Bone marrow (tissue), 2 donors: ENCODE measurements at places on chromosomes 7 and 10.

DNA sequence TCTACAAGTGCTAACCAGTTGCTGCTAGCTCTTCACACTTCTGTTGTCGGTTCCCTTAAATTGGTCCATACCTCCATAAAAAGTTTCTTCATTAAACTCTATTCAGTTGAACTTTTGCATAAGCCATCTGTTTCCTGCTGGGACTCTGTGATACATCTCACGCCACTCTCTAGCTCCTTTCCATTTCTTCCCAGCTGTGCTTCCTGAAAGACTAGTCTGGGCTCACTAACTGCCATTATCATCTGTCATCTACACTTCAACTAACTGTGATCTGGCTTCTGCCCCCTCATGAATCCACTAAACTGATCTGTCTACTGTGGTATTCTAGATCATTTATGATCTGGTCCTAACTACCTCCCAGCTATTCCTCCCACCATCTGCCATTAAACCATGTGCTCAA lies 78.3 kb downstream of the ELAPOR2 start:
- no peak for DNase-seq

GRCh38 chr10:17290226-17290625 lies 62.2 kb downstream of the VIM start:
- DNase-seq = peak; percentile 10

- DNase-seq = no peak
These were observed 51.8 kb downstream of the GALNT11 start for GRCh38 chr7:152076940-152077933.

- no peak for DNase-seq
These were observed 8.4 kb upstream of the INMT start for GRCh38 chr7:30743371-30744074.

GRCh38 chr10:48700071-48700470 lies 15.4 kb downstream of the WDFY4 start:
- DNase-seq = no peak
